ENCODE measurements at places on chromosomes 3 and 15.

GRCh38 chr3:188170461-188171459 lies 16.8 kb downstream of the LPP start:
- no peak for DNase-seq
- H3K27ac ChIP-seq = no peak overlapping the region
- no peak overlapping the region for H3K4me3 ChIP-seq
- no peaks in the 10 kb centered on the region for H3K27me3 ChIP-seq

DNA sequence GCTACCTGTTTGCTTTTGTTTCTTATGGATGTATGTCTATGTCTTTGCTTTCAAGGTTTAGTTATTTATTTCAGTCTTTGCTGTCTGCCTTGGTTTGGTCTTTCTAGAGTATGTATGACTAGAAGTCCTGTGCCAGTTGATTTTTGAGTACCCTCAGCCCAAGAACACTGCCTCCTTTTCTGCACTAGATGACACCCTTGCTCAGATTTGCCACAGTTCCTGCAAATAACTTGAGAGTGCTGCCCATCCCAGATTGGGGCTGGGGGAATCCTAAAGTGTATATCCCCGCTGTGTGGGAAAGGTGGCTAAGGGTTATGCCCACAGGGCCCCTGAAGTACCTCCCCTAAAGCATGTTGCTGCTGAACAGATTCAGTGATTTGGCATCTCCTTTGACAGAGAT lies 32.0 kb downstream of the NLGN1 start:
- no peak overlapping the region for H3K27ac ChIP-seq
- H3K4me3 ChIP-seq = no peak overlapping the region
- H3K4me1 ChIP-seq = no peaks in the 10 kb centered on the region

- H3K4me3 ChIP-seq = no peak overlapping the region
- peak; percentile 55 for DNase-seq
- 0 out of 2 replicates have a peak, but pooled peaks cover 3% of the 10 kb centered on the region for H3K36me3 ChIP-seq
- H3K27ac ChIP-seq = no peak overlapping the region
Observed at GRCh38 chr3:71069797-71070196, 513.7 kb downstream of the FOXP1 start.

GRCh38 chr15:72472992-72473610 lies 1.0 kb upstream of the ARIH1 start:
- peaks cover 15% of the 10 kb centered on the region for H3K36me3 ChIP-seq
- DNase-seq = no peak

DNA sequence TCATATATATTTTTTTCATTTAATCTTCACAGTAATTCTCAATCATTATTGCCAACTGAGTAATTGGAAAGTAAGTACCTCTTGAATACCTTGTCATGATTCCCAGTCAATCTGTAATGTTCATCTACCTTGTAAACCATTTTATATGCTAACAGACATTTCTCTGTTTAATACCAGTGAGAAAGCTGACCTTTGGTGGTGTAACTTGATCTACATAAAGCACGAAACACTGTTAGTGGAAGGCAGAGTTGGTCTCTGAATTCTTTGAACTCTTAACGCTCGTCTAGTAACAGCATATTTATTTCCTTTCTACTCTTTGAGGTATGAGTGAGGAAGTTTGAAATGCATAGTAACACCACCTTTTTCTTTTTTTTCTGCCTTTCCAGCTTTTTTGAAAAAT lies 59.5 kb downstream of the SLC25A26 start:
- no peak overlapping the region for H3K4me3 ChIP-seq
- no peaks in the 10 kb centered on the region for H3K27me3 ChIP-seq
- no peak overlapping the region for H3K27ac ChIP-seq
- no peaks in the 10 kb centered on the region for H3K4me1 ChIP-seq
- H3K36me3 ChIP-seq = no peaks in the 10 kb centered on the region

DNA sequence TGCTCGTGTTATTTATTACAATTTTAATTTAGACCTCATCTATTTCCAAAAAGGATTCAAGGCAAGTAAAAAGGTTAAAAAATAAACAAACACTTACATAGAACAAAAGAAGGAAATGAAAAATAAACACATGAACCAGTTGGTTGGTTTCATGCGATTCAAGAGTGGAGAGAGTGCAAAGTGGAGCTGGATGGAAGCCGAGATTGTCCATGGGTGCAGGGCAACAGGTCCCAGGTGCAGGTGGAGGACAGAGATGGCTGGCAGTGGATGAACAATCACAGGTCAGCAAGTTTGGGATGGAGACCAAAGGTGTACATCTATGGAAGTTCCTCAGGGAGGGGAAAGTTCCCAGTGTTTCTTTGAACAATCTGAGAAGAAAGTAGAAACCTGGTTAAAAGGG lies 11.6 kb upstream of the SEMA5B start:
- peaks cover 20% of the 10 kb centered on the region for H3K27me3 ChIP-seq
- no peaks in the 10 kb centered on the region for H3K36me3 ChIP-seq
- no peak overlapping the region for H3K4me3 ChIP-seq

DNA sequence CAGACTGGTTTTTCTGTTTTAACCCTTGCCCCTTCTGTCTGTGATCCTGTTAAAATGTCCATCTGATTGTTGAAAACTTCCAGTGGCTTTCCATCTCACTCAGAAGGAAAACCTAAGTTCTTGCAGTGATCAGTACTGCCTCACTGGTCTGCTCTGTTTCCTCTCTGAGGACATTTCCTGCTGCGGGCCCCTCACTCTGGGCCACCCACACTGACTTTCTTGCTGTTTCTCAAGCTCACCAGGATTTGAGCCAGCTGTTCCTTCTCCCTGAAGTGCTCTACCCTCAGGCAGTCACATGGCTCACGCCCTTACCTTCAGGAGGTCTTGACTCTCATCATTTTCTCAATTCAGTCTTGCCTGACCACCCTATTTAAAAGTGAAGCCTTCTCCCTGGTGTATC lies 1.8 kb downstream of the GRK7 start:
- no peaks in the 10 kb centered on the region for H3K4me1 ChIP-seq
- H3K4me3 ChIP-seq = no peak overlapping the region
- H3K36me3 ChIP-seq = no peaks in the 10 kb centered on the region
- H3K27me3 ChIP-seq = no peaks in the 10 kb centered on the region

DNA sequence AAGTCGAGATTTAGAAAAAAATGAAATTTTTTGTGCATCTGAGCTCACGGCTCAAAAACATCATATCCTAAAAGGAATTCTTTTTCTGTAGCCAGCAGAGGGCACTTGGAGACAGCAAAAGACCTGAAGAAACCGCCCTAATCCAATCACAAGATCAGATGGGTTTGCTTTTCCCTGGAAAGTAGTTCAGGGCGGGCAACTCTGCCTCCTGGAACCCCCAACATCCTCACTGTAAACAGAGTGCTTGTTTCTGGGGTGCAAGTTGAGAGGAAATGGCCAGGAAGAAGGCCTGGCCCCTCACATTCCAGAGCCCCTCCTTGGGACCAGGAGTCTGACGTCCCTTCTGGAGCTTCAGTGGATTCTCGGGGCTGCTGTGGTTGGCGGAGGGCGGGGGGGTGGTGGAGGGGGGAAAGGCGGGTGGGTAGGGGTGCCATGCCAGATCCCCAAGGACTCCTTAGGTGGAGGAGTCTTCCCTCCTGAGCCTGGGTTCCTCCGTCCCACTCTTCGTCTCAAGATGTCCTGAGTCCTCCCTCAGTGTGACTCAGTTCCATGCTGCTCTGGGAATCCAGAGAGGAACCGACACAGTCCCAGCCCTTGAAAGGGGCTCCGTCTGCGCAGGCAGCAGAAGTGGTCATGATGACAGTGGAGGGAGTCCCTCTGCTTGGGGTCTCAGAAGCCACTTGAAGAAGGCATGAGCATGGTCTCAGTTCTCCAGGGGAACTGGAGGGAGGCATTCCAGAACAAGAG lies 35.9 kb downstream of the CCK start:
- no peak for DNase-seq
- no peaks in the 10 kb centered on the region for H3K4me1 ChIP-seq
- H3K4me3 ChIP-seq = no peak overlapping the region
- no peak overlapping the region for H3K27ac ChIP-seq
- H3K36me3 ChIP-seq = no peaks in the 10 kb centered on the region

GRCh38 chr3:164741869-164742268 lies 336.4 kb downstream of the SI start:
- DNase-seq = no peak
- no peaks in the 10 kb centered on the region for H3K36me3 ChIP-seq
- H3K4me1 ChIP-seq = no peaks in the 10 kb centered on the region
- H3K27me3 ChIP-seq = no peaks in the 10 kb centered on the region

DNA sequence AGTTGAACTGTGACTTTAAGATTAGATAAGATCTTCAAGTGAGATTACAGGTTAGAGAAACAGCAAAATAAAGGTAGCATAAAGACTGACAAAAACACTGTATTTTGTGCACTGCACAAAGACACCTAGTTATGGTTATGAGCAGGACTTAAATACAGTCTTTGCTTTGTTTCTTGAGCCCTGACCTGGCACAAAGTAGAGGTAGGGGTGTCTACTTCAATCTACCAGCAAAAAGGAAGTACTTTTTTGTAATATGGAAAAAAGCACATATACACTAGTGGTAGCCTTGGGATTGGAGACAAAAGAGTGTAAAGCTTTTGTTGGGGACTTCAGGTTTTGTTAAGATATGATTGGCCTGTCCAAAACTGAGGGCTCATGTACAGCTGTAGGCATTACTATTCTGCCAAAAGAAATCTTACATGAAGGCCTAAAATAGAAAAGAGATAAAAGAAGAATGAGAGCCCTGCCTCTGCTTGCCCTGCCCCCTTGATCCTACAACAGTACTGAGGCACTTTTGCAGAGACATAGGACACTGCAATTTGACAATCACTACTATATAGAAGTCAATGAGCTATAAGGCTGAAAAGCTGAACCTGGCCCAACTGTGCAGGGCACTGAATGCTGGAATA lies 194.3 kb downstream of the CBLB start:
- H3K4me3 ChIP-seq = no peak overlapping the region
- no peak for DNase-seq
- no peaks in the 10 kb centered on the region for H3K27me3 ChIP-seq
- H3K27ac ChIP-seq = no peak overlapping the region
- peaks cover 4% of the 10 kb centered on the region for H3K36me3 ChIP-seq
- H3K4me1 ChIP-seq = no peaks in the 10 kb centered on the region

- no peak for DNase-seq
- no peak overlapping the region for H3K4me3 ChIP-seq
- H3K27me3 ChIP-seq = no peaks in the 10 kb centered on the region
- no peaks in the 10 kb centered on the region for H3K36me3 ChIP-seq
Observed at GRCh38 chr15:100785181-100786138, 94.2 kb upstream of the ALDH1A3 start.

GRCh38 chr3:182925330-182925943 lies 54.9 kb downstream of the DCUN1D1 start:
- H3K4me3 ChIP-seq = no peak overlapping the region
- DNase-seq = no peak
- no peak overlapping the region for H3K27ac ChIP-seq

DNA sequence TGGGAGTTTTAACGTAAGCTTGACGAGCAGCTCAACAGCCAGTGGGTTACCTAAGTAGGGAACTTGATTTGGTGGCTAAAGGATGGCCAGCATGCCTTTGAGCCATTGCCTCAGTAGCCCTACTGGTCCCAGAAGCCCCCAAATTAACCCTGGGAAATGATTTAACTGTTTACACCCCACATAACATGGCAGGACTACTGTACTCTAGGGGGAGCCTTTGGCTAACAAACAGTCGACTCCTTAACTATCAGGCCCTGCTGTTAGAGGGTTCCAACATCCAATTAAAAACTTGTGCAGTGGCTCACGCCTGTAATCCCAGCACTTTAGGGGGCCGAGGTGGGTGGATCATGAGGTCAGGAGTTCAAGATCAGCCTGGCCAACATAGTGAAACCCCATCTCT lies 9.4 kb upstream of the SMCO1 start:
- no peak overlapping the region for H3K4me3 ChIP-seq
- peaks cover 5% of the 10 kb centered on the region for H3K4me1 ChIP-seq
- H3K27me3 ChIP-seq = no peaks in the 10 kb centered on the region

DNA sequence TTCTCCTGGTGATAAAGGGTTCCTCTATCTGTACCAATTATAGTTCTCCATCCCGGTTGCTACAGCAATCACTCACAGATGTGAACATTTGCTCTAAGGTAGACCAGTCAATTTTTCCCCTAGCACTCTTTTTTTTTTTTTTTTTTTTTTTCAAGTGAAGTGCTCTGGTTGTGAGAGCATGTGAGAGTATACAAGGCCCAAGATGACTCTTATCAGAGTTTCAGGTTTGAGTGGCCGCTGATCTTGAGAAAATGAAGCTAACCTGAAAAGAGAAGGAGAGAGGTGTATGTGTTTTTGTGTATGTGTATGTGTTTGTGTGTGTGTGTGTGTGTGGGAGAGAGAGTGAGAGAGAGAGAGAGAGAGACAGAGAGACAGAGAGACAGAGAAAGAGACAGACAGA lies 44.4 kb upstream of the OTOL1 start:
- no peak for DNase-seq
- H3K4me3 ChIP-seq = no peak overlapping the region
- H3K36me3 ChIP-seq = no peaks in the 10 kb centered on the region
- H3K27ac ChIP-seq = no peak overlapping the region
- H3K27me3 ChIP-seq = no peaks in the 10 kb centered on the region

GRCh38 chr3:149969940-149970715 lies 567 bp downstream of the PFN2 start:
- H3K4me1 ChIP-seq = peaks cover 19% of the 10 kb centered on the region
- peak overlapping the region; percentile 66 for H3K4me3 ChIP-seq
- no peaks in the 10 kb centered on the region for H3K36me3 ChIP-seq
- H3K27me3 ChIP-seq = no peaks in the 10 kb centered on the region
- DNase-seq = no peak

- H3K4me3 ChIP-seq = no peak overlapping the region
- H3K27ac ChIP-seq = no peak overlapping the region
- peak; percentile 23 for DNase-seq
- H3K27me3 ChIP-seq = no peaks in the 10 kb centered on the region
- H3K36me3 ChIP-seq = peaks cover 38% of the 10 kb centered on the region
Observed at GRCh38 chr15:90642464-90643300, 74.5 kb upstream of the BLM start.

DNA sequence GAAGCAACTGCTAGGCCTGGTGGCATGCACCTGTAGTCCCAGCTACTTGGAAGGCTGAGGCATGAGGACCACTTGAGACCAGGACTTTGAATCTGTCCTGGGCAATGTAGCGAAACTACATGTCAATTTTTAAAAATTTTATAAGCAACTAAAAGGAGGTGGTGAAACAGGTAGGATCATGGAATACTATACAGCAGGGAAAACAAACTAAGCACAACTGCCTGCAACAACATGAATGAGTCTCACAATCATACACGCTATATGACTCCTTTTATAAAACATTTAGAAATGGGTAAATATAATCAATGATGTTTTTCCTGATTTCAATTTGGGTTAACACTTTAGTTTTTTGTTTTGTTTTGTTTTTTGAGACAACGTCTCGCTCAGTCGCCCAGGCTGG lies 29.5 kb upstream of the CNBP start:
- H3K4me3 ChIP-seq = no peak overlapping the region
- H3K27me3 ChIP-seq = no peaks in the 10 kb centered on the region
- H3K36me3 ChIP-seq = no peaks in the 10 kb centered on the region
- H3K27ac ChIP-seq = no peak overlapping the region
- no peak for DNase-seq
- H3K4me1 ChIP-seq = no peaks in the 10 kb centered on the region

DNA sequence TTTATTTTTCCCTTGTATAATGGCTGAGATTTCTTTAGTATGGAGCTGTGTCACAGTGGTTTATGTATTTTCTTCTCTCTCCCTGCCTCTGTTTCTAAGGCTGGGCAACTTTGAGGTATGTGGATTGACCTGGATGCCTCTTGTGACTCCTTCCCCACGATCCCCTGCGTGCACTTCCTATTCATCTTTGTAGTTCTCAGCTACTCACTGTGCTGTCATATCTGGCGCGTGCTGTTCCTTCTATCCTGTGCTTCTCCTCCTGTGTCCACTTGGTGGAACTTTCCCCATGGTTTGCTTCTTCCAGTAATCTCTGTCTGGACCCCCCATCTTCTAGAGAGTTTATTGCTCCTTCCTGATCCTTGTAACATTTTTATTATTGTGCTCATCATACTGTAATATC lies 97.3 kb downstream of the AKAP13 start:
- no peak overlapping the region for H3K27ac ChIP-seq
- no peak for DNase-seq
- no peaks in the 10 kb centered on the region for H3K36me3 ChIP-seq
- H3K4me1 ChIP-seq = peaks cover 3% of the 10 kb centered on the region
